ENCODE measurements at places on chromosomes 2 and 18. TPM values are rescaled to one million over a fixed set of nuclear protein-coding genes. Genes with fewer than 3 reads are reported as not detected.

Gene HOXD4
- not detected for total RNA-seq

Gene MC2R
- total RNA-seq: not detected

Gene RESP18
- total RNA-seq: not detected

Gene WNT6
- total RNA-seq: not detected

Gene ACVR1C
- 0.30 TPM for total RNA-seq

Gene GPC1
- 162 TPM for total RNA-seq

Gene GAREM2
- 0.94 TPM for total RNA-seq

Gene SCTR
- total RNA-seq: not detected

Gene TMEM198
- 0.47 TPM for total RNA-seq

Gene ACADL
- total RNA-seq: not detected

Data from hair follicular keratinocyte (primary cell).